ENCODE measurements at places on chromosomes 3 and 15.

- DNase-seq, result no peak
Measured at GRCh38 chr15:26443321-26443720, 329.5 kb downstream of the GABRB3 start.

- no peak for DNase-seq
Measured at GRCh38 chr3:66370179-66370578, 130.6 kb downstream of the LRIG1 start.

DNA sequence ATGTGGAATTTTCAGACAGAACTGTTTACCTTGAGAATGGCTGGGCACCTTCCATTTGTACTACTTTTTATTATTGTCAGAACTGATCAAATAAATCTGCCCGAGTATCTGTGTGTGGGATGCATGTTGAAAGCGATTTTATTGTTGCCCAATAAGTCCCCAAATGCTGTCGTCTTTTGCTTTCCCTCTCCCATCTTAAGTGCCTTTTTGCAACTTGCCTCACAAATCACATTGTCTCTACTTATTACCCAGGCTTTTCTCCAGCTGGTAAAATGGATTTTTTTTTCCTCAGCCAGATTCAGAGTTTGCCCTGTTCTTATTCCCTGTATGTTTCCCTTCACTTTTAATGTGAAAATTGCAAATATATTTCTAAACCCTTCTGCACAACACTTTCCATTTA lies 163.1 kb downstream of the CNTN4 start:
- no peak for DNase-seq

DNA sequence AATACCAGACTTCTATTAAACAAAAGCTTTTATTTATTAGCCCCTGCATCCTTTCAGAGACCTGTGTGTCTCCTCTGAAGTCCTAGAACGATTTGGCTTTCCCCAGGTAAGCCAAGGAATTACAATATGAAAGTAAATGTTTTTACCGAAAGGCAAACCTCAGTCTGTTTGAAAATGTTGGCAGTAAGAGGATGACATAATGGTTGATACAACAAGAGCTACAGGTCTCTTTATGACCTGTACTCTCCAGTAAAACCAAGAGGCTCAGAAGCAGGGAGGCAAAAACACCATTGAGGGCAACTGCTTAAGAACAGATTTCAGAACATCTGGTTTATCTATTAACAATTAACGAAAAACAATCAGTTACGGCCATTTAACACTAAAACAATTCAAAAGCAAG lies 107.8 kb downstream of the ADAM10 start:
- DNase-seq, result no peak

GRCh38 chr3:80535286-80535685 lies 767.5 kb upstream of the ROBO1 start:
- no peak for DNase-seq

DNA sequence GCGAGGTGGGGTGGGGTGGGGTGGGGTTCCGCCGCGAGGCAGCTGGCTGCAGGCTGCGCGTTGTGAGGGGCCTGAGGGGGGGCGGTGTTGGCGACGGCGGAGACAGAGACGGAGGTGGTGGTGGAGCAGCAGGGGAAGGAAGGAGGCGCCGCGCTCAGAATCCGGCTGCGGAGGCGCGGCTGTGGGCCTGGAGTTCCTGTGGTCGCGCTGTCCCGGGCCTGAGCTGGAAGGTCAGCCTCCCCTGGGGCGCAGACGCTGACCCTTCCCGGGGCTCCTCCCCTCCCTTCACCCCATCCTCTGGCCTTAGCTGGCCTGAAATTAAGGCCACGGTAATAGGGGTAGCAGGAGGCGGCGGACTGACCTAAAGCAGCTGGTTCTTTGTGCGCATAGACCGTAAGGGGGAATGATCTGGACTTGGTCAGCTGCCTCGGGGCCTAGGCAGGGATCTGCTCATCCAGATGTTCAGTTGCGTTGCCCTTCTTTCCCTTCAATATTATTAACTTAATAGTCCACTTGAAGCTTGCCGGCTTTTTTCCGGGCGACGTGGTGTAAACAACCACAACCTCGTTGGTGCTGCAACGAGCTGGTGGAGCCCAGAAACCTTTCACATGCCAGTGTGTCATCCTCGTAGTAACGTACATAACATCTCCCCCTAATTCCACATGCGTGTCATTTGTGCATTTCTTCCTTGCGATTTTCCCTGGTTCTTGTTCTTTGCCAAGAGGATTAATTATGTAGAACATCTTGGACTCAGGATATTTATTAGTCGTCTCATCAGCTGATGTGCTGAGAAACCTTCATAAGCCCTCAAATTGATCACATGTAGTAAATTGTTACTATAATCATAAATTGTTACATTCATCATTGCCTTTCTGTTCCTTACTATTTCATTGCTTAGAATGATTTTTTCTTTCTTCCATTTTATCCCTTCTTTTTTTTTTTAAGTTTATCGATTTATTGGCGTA lies 626 bp downstream of the SEC62 start:
- DNase-seq, result peak; percentile 12

DNA sequence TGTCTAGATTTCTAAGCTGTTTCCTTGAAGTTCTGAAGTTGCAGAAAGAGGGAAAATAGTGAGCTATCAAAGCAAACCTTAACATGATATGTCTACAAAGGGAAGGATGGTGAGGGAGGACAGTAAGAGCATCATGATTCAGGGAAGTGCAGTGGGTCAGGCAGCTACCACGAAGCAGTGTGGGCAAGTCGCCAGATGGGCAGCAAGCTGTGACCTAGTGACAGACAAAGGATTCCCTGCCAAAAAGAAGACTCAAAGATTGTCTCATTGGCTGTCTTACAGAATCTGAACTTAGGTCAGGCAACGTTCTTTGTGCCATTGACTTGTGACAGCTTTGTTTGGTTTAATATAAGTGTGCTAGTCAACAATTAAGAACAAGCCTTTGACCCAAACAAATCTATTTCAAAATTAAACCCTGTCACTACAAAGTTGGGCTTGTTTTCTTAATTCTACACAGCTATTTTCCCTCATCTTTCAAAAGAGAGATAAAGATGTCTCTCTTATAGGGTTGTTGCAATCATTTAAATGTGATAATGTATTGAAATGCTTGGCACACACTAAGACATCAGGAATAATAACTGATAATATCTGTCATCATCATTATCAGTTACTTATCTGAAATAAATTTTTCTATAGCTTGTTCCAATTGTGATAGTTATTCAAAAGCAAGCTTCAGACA lies 153.3 kb downstream of the ECT2 start:
- DNase-seq, result no peak

- no peak for DNase-seq
Measured at GRCh38 chr3:79654019-79654418, 113.8 kb downstream of the ROBO1 start.

DNA sequence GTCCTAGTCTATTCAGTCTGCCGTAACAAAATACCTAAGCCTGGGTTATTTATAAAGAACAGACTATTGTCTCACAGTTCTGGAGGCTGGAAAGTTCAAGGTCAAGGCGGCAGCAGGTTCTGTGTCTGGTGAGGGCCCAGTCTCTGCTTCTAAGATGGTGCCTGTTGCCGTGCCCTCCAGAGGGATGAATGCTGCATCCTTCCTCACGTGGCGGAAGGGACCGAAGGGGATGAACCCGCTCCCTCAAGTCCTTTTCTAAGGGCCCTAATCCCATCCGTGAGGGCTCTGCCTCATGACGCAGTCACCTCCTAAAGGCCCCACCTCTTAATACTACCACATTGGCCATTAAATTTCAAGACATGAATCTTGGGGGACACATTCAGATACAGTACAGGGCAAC lies 133.7 kb downstream of the CHSY1 start:
- no peak for DNase-seq

GRCh38 chr3:34260271-34261000 lies 462.0 kb downstream of the PDCD6IP start:
- peak; percentile 5 for DNase-seq

- no peak for DNase-seq
Measured at GRCh38 chr3:114730397-114730796, 416.7 kb downstream of the ZBTB20 start.

Data from stimulated activated CD4-positive, alpha-beta T cell treated with anti-CD3 and anti-CD28 coated beads, Interleukin-12 subunit alpha, Interleukin-12 subunit beta, amount 100 ng/mL, for 4 hours (primary cell).